ENCODE measurements at places on chromosomes 2 and 18.

DNA sequence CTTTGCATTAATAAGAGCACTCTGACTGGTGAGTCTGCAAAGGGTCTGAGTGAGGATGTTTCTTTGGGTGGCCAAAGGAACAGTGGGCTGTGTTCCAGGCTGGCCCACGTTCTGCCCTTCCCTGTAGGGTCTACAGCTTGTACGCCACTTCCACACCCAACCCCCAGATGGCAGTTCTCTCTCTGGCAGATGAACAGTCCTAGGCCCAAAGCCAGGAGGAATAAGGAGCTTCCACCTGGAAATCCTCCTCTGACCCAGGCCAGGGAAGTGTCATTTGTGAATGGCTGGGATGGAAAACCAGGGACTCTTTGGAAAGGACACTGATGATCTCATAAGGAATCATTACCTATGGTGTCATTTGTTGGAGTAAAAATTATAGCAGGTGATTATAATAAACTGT lies 6.6 kb downstream of the OTOF start:
- DNase-seq, result no peak

DNA sequence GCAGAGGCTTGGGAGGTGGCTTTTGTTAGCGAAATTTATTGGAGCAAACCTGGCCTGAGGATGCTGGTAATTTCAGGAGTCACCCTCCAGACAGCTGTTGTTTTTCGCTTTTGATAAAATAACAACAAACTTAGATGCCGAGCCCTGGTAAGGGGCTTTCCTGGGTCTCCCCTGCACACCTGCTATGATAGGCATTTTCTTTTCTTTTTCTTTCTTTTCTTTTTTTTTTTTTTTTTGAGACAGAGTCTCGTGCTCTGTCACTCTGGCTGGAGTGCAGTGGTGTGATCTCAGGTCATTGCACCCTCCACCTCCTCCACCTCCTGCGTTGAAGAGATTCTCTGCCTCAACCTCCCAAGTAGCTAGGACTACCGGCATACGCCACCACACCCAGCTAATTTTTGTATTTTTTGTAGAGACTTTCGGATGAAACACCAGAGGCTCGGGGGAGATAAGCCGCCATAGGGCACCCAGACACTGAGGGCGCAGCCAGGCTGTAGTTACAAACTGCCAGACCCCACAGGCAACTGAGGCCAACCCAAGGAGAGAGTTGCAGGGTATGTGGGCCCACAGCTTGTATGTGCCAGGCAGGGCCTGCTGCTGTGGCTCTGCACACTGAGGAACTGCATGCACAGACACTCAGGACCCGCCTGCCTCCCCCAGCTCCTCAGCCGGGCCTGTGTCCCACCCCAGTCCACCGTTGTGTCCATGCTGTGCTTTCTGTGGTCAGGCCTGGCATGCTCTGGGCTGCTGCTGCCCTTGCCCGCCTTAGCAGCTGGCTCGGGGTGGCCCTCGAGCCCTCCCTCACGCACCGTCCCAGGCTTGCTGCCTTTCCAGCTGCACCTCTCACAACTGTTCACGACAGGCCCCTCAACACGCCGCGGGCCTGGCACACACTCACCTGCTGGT lies 3.9 kb downstream of the GYPC start:
- no peak for DNase-seq

DNA sequence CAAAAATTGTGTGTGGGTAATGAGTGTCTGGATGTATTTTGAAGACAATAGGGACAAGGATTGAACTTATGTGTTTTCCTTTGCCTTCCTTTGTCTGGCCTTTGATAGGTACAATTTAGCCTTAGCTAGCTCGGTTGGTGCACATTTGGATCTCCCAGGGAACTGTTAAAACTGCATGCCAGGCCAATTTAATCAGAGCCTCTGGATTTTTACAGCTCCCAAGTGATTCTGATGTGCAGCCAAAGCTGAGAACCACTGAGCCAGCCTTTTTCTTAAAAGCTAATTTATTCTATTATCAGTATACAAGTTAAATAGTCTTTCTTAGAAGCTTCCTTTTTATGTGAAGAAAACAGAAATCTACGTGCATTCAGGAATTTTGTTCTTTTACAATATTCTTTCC lies 25.0 kb downstream of the PLEK start:
- DNase-seq, result no peak

DNA sequence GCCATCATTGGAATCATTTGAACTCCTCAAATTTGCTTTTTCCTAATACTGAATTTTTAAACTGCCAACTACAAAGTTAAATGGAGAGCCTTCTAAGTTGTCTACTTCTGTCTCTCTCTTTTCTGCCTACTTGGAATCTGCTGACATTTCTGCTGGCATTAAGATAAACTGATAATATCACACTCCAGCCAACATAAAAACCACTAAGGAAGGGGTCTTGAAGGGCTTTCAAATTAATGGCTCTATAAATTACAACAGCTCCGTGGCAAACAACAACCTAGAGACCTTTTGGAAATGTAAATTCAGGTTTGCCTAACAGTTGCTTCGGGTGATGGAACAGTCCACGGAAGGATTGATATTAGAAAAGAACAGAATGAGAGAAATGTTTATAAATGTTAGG lies 12.1 kb downstream of the ALPP start:
- no peak for DNase-seq

DNA sequence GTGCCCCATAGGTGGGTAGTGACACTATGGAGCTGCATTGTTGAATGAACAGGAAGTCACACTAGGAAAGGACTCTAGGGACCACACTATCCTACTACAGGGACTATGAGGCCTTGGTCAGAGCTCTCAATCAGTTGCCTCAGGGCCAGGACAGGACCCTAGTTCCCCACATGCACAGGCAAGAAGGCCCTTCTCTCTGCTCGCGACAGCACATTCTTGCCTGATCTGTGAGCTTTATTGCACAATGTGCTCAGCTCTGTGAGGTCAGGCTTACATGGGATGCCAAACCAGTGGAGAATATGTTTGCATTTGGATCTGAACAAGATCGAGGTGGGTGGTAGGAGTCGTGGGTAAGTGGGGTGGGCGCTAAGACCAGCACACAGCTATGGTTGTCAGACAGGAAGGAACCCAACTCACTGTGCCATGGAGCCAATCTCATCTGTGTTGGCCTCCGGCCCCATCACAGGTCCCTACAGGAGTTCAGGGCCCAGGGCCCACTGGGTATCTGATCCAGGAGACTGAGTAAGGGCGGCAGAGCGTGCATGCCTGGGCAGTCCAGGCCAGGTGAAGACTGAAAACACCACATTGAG lies 8.0 kb downstream of the PCARE start:
- no peak for DNase-seq

GRCh38 chr2:63058921-63059792 lies 8.5 kb downstream of the OTX1 start:
- peak; percentile 34 for DNase-seq

DNA sequence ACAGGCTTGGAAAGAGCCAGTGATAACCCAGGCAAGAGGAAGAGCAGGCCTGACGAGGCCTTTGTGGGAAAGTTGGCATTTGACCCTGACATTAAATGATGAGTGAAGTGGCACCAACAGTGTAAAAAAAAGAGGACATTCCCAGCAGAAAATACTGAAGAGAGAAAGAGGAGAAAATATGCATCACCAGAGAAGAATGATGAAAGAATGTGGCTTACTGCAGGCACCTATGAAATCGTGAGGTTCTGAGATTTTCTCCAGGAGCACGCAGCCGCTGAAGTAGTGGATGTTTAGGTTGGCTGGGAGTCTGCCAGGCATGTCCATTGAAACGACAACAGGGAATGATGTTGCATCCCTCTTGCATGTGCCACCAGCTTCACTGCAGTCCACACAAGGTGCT lies 13.8 kb downstream of the EHD3 start:
- DNase-seq, result no peak

GRCh38 chr2:46615986-46616485 lies 136.7 kb downstream of the TMEM247 start:
- peak; percentile 67 for DNase-seq

DNA sequence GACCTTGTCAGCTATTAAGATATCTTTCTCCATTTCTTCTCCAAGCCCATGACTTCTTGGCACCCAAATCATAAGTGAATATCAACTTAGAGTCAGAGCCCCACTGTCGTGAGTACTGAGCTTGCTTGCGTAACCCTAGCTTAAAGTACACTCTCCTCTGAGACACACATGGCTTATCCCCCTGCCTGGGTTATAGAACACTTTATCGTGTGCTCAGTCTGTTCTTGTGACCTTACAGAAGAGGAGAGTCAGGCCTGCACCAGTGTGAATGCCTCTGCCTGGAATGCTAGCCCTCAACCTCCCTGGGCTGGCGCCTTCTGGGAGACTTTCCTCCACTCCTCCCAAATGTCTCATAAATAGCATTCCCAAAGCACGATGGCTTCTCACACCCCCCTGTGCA lies 79.3 kb downstream of the CEP192 start:
- DNase-seq, result no peak

- DNase-seq, result no peak
Measured at GRCh38 chr18:70659036-70659925, 370.4 kb downstream of the SOCS6 start.

GRCh38 chr2:95310651-95311050 lies 13.5 kb downstream of the KCNIP3 start:
- no peak for DNase-seq

GRCh38 chr2:100785626-100786296 lies 34.2 kb upstream of the NPAS2 start:
- no peak for DNase-seq

DNA sequence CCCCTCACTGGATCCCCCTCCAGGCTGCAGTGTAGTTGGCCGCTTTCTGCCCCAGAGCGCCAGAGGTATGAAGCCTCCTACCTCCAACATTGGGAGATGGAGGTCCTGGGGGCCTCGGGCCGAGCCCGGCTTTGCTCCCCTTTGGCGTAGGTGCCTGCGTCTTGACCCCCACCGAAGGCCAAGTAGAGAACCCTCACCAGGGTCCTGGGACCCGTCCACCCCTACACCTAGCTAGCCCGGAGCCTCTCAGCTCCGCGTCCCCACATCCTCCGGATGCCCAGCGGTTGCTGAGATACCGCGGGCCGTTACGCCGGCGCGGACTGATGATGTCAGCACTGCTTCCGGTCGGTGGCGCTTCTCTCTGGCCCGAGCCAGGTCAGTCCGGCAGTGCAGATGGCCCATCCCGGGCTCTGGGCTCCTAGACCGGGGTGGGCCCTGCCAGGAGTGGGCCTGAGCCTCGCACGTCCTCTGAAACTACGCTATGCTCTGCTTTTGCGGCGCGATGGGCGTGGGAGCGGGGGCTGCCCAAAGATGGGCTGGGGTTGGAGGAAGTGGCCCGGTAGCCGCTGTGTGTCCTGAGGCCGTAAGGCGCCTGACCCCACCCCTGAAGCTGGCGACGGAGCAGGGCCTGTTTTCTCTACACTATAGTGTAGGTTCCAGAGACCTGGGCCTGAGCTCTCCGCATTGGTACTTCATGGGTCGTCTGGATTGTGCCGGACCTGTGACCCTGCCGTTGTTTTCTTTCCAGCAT lies at the start of the genes GLB1L and STK16:
Gene GLB1L, minus strand, starts transcription at position 297 of the 751 bp plus-strand sequence. CDS start 1,871 bp downstream, outside the sequence.
Gene STK16, plus strand, starts transcription at position 332 of the 751 bp plus-strand sequence. CDS start 521 bp downstream, outside the sequence.
- DNase-seq, result peak; percentile 89

DNA sequence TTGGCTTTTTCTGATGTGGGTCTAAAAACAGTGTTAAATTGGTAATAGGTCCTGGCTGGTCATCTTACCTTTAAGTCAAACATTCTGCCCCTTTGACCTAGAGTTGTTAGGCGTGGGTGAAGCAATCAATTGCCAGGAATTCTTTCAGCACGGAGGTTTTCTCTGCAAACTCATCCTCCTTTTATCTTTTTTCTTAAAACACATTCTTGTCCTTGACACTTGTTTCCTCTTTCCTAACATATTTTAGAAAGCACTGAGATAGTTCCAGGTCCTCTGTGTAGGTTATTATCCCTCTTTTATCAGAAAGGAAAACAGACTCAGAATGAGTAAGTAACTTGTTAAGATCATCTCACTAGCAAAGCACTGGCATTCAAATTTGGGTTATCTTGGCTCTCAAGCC lies 18.6 kb upstream of the AP1S3 start:
- DNase-seq, result no peak

- no peak for DNase-seq
Measured at GRCh38 chr2:168315331-168316072, 68.1 kb upstream of the STK39 start.

- DNase-seq, result no peak
Measured at GRCh38 chr18:63603355-63603754, 16.2 kb downstream of the SERPINB13 start.

- DNase-seq, result no peak
Measured at GRCh38 chr2:210862283-210863065, 306.1 kb downstream of the CPS1 start.

GRCh38 chr2:96869281-96869821 lies 529 bp downstream of the SEMA4C start:
- DNase-seq, result no peak

GRCh38 chr18:54247511-54248175 lies 21.7 kb upstream of the POLI start:
- no peak for DNase-seq

DNA sequence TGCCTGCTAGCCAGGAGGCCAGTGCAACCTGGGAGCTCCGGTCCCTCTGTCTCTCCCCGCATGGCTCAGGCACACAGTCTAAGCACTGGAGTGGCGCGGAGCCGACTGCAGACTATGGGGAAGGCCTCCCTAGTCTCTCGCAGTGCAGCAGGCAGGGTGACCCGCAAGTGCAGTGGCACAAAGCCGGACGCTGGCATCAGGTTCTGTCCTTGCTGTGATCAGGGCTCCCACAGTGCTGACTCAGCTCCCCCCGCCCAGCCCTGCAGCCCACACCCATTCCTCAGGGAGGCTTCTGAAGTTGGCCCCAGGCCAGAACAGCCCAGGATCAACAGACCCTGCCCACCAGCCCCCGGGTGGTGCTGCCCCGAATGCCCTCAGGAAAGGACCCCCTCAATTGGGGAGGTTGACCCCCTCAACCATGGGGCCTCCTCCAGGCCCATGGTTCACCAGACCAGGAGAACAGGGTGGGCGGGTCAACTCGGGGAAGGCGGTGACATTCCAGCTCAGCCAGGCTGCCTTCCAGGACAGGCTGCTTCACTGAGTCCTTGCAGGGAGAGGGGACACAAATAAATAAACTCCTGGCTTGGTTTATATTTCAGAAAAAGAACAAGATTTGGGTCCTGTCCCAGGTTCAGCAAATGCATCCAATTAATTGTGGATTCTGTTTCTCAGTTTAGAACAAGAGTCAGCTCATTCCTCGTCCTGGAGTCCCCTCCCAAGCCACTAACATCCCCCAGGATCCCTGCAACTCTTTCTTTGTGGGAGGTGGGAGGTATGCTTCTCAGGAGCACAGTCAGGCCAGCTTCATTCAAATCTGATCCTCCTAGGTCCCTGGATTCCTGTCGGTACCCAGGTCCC lies 12.2 kb downstream of the BIN1 start:
- DNase-seq, result no peak

- no peak for DNase-seq
Measured at GRCh38 chr2:164722616-164723338, 101.5 kb upstream of the GRB14 start.

Measured in KBM-7 (cell line).